ENCODE measurements at places on chromosomes 2 and 18.

DNA sequence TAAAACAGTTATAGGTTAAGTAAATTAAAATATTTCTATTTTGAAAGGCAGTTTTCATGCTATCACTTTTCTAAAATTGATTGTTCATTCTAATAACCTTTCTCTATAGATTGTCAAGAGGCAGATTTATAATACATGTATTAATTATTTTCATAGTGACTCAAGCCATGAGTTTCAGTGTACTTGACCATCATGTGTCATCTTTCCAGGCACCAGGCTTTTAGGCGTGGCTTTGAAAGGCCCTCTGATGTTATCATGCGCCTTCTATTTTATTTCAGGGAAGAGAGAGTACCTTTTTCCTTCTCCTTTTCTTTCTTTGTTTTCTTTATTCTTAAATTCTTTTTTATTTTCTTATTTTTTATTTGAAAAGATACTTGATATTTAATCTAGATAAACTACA lies 128.3 kb upstream of the ETAA1 start:
- DNase-seq = no peak

DNA sequence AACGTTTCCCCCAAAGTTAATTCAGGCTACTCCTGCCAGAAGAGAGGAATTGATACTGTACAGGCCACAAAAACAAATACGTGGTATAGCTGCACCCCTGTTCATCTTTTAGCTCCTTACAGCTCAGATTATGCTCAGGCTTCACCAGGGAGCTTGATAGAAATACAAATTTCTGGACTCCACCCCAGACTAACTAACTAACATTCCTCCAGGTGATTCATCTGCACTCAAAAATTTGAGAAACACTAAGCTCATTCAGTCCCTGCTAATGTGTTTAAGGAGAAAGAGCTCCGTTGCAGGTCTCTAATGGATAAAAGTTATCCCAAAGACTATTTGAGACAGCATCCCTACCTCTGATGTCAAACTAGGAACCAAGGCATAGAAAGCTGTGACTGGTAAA lies 36.8 kb upstream of the UNC80 start:
- DNase-seq = no peak

DNA sequence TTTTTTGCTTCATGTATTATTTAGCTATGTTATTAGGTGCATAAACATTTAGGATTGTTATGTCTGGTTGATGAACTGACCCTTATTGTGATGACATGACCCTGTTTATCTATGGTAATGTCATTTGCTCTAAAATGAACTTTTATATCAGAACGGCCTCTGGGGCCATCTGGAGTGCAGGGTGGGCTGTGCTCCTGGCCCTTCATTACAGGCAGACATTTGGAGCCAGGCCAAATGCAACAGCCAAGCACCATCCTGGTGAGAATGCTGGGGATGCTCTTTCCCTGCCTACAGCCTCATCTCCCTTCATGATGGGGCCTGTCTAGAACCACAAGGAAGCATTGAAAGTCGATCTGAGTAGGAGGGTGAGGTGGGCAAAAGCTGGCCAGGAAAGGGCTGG lies 38.0 kb downstream of the HJURP start:
- no peak for DNase-seq

DNA sequence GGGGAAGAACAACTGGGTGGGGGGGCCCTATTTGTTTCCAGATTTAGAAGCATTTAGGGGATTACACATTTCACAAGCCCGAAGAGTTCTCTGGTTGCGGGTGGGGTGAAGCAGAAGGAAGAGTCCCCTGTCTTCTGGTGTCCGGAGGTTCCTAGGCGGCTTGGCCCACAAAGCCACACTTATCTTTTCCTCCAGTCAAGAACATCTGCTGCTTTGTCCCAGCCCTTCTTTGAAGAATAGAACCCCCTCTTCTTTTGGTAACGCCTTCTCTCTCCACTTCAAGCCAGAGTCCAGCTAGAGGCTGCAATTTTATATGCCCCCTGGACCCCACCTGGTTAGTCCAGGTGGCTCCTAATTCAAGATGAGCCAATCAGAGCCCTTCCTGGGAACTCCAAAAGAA lies 15.8 kb downstream of the BOLA3 start:
- DNase-seq = peak; percentile 40

DNA sequence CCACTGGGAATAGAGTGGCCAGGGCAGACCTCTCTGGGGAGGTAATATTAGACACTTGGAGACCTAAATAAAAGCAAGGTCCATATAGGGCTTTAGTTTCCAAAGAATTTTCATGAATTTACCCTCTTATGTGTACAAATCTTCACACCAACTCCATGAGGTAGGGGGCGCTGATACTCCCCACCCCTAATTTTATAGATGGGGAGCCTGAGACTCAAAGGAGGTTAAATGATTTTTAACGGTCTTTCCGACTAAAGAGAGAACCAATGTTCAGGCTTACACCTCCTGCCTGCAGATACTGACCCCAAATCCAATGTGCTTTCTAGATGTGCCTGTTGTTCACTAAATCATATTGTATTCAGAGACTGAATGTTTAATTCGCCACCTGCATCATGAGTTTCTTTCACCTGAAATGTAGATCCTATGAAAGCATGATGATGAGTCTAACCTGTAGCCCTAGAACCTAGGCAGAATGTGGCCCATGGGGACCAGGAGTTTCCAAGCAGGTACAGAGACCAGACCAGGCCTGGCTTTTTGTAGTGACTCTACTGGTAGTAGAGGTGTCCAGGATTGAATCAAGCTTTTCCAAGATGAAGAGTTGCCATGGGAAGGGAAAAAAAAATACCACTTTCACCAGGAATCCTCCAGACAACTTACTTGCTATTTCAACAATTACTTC lies 16.8 kb upstream of the PAX3 start:
- no peak for DNase-seq

GRCh38 chr2:187129306-187129705 lies 280.3 kb upstream of the ZSWIM2 start:
- no peak for DNase-seq

GRCh38 chr2:135742325-135742757 lies 686 bp downstream of the UBXN4 start:
- peak; percentile 80 for DNase-seq

- DNase-seq = no peak
Observed at GRCh38 chr2:144508172-144508851, 11.6 kb downstream of the ZEB2 start.

DNA sequence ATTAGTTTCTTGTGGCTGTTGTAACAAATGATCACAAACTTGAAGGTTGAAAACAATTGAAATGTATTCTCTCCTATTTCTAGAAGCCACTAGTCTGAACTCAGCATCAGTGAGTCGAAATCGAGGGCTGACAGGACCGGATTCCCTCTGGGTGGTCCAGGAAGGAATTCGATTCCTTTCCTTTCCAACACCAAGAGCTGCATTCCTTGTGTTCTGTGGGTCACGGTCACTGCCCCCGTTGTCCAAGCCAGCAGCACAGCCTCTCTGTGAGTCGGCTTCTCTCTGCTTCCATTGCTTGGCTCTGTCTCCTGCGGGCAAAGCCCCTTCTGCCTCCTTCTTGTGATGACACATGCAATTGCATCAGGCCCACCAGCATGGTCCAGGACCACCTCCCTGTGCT lies 67.3 kb downstream of the SMIM21 start:
- DNase-seq = no peak

GRCh38 chr2:160390544-160391455 lies 102.8 kb downstream of the RBMS1 start:
- no peak for DNase-seq

GRCh38 chr2:88187038-88187676 lies 17.0 kb downstream of the THNSL2 start:
- DNase-seq = no peak

- no peak for DNase-seq
Observed at GRCh38 chr18:61972389-61973264, 79.8 kb upstream of the RNF152 start.

- DNase-seq = no peak
Observed at GRCh38 chr2:26672112-26672817, 20.3 kb upstream of the KCNK3 start.

GRCh38 chr2:74532222-74532621 lies 2.5 kb downstream of the HTRA2 start:
- no peak for DNase-seq
